Lower lobe of right lung (tissue), 2 donors: ENCODE measurements at places on chromosomes 1 and 21. TPM values are rescaled to one million over a fixed set of nuclear protein-coding genes. Genes with fewer than 3 reads are reported as not detected.

Gene KCNT2
- total RNA-seq: 3.7 TPM

Gene SH2D5
- total RNA-seq: not detected

Gene CFAP141
- 2.8 TPM for total RNA-seq

Gene ST6GALNAC3
- 8.8 TPM for total RNA-seq

Gene C1orf53
- total RNA-seq: 2.0 TPM

Gene NBPF19
- 22.9 TPM for total RNA-seq

Gene BARHL2
- not detected for total RNA-seq

Gene AMY1B
- total RNA-seq: 5.8 TPM

Gene OBSCN
- total RNA-seq: 35.6 TPM
